GM13977 (cell line): ENCODE measurements at places on chromosomes 3 and 15.

- no peak for DNase-seq
These were observed 90.2 kb downstream of the CERS3 start for GRCh38 chr15:100438570-100438969.

DNA sequence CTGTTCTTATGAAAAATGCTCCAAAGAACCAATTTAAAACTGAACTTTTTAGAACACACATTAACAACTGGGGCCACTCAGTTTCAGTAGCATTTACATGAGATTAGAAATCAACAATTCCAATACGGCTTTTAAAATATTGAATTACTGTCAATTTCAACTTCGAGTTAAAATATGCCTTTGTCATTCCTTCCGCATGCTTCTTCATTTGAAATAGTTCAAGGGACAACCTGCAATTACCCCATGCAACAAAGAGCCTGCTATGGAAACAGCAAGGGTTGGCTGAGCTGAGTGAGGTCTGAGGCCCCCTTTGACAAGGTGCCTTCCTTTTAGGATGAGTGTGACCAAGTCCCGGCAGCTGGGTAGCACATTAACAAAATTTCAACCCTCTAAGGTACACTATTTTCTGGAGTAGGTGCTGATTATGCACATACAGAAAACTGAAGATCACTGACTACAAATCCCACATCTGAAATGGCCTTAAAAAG, 11.6 kb downstream of the PDCD10 start:
- DNase-seq = no peak

GRCh38 chr3:11523572-11524101, 120.1 kb downstream of the VGLL4 start:
- no peak for DNase-seq

- no peak for DNase-seq
These were observed 147.6 kb downstream of the DNAJB8 start for GRCh38 chr3:128319107-128319506.

DNA sequence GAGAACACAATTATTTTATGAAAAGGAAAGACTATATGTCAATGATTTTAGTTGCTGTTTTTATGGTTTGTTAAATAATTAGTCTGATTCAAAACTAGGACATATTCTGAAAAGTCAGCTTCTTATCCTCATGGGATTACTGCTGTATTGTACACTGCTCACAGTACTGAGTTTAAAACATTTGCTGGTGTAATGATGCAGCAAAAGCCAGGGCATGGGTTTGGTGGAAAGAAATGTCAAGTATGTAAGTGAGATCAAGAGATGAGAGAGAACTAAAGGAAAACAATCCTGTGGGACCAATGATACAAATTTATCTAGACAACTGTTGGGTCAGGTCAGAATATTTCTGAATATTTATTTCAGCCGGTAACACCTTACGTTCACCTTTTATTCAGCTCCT, 210.1 kb upstream of the ARHGEF26 start:
- no peak for DNase-seq

DNA sequence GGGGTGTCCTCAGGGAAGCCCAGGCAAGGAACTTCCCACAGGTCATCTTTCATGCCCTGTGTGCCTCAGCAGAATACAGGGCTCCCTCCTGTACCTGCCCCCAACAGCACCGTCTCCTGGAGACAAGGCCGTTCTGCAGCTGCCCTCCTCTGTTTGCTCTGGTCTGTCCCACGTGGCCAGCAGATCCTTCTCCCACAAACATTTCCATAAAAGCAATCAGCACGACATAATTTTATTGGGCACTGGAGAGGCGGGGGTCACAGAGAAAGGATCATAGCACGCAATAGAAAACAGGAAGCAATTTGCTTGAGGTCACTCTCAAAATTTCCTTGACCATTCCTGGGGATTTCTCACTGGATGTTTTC, 29.4 kb downstream of the STARD5 start:
- DNase-seq = no peak

DNA sequence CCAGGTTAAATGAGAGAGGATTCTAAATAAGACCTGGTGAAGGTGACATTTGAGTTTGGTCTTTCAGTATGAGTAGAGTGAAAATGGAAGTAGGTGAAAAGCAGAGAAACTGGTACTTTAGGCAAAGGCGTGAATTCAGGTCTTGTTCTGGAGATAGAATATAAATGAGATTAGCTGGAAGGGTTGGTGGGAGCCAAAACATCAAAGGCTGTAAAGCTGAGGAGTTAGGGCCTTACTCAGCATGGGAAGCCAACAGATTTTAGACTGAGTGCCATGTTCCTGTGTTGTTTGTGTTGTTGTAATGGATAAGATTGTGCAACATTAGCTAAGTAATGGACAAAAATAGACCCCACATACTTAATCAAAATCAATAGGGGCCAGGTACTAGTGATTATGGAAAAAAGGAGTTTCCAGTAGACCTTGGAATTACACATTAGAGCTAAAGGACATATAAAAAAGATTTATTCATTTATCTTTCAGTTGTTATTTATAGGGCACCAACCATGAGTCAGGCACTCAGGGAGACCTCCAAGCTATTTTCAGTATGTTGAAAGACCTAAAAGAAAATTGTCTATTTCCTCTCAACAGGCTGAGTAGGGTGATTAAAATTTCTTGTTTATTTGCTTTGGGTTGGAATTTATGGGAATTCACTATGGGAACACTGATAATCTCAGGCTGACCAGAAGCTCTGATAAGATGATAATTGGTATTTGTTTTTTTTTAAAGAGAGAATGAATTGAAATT, 20.8 kb downstream of the ARL14 start:
- DNase-seq = peak; percentile 23

- no peak for DNase-seq
These were observed 930 bp downstream of the FBXW12 start for GRCh38 chr3:48372862-48373435.

DNA sequence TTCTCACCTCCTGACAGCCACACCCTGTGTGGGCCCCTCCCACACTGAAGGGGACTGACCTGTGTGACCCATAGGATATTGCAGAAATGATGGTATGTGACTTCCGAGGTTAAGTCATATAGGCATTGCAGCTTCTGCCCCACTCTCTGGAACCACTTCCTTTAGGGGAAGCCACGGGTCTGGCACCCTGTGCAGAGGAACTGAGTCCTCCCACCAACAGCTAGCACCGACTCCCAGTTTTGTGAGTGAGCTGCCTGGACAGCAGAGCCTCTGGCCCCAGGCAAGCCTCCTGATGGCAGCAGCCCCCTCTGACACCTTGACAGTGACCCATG, 24.6 kb upstream of the SLC6A6 start:
- no peak for DNase-seq

- DNase-seq = no peak
These were observed 94.5 kb upstream of the ABHD17C start for GRCh38 chr15:80600626-80601025.

DNA sequence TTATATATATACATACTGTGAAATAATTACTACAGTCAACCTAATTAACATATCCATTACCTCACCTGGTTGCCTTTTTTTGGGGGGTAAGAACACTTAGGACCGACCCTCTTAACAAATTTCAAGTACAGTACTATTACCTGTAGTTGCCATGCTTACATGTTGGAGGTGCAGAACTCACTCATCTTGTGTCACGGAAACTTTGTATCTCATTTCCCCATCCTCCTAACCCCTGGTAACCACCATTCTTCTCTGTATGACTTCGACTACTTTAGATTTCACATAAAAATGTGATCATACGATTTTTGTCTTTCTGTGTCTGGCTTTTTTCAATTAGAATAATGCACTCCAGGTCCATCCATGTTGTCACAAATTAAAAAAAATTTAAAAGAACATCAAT, 55.5 kb upstream of the MELTF start:
- DNase-seq = no peak

GRCh38 chr3:156260331-156260730, 140.0 kb downstream of the KCNAB1 start:
- DNase-seq = no peak

DNA sequence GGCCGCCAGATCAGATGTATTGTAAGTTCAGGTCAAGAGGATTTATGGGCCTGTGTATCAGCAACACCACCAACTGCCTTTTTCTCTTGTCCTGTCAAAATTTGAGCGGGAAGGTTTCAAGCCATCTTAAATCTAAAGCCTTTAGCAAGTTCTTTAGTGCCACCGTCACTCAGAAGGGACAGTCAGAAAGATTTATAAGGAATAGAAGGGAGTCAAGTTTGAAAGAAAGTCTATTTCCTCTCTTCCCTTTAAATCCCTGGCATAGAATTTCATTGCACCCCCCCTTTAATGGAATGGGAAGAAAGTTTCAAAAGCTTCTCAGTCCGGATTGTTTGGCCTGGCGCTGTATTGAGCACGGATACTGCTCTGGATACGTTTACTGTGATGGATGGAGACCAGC, 359.4 kb downstream of the FEZF2 start:
- no peak for DNase-seq

DNA sequence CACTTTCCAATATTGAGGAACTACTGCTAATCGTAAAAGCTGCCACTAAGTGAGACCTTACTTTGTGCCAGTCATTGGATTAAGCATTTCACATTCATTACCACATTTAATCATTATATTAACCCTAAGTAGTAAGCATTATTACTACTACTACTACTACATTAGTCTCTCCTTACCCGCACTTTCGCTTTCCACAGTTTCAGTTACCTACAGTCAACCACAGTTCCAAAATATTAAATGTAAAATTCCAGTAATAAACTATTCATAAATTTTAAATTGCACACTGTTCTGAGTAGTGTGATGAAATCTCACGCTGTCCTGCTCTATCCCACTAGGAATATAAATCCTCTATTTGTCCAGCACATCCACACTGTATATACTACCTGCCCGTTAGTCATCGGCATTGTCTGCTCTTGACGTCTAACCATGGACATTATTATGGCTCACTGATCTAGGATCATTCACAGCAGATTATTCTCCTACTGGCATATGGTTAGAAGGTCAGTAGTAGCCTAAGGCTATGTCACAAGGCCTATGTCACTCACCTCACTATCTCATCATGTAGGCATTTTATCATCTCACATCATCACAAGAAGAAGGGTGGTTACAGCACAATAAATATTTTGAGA, 121.1 kb downstream of the GSK3B start:
- DNase-seq = no peak

GRCh38 chr15:69735121-69735520, 282.5 kb downstream of the RPLP1 start:
- no peak for DNase-seq

DNA sequence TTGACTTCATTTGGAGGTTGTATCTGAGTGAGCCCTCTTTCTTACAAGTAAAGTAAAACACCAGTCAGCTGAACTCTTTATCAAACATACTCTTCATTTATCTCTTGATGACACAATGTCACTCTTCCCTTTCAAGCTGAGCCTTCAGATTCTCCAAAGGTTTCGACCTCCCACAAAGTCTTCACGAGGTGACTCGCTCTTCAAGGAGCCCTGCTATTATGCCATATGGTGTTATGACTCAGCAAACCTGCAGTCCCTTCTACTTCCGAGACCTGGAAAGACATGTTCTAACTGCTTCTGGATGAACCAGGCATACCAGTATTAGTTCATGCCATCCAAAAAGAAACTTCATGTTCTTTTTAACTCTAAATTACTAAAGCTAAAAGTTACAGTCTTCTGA, 23.1 kb downstream of the AADAC start:
- no peak for DNase-seq

GRCh38 chr3:102169915-102170479, 264.8 kb upstream of the ZPLD1 start:
- no peak for DNase-seq

DNA sequence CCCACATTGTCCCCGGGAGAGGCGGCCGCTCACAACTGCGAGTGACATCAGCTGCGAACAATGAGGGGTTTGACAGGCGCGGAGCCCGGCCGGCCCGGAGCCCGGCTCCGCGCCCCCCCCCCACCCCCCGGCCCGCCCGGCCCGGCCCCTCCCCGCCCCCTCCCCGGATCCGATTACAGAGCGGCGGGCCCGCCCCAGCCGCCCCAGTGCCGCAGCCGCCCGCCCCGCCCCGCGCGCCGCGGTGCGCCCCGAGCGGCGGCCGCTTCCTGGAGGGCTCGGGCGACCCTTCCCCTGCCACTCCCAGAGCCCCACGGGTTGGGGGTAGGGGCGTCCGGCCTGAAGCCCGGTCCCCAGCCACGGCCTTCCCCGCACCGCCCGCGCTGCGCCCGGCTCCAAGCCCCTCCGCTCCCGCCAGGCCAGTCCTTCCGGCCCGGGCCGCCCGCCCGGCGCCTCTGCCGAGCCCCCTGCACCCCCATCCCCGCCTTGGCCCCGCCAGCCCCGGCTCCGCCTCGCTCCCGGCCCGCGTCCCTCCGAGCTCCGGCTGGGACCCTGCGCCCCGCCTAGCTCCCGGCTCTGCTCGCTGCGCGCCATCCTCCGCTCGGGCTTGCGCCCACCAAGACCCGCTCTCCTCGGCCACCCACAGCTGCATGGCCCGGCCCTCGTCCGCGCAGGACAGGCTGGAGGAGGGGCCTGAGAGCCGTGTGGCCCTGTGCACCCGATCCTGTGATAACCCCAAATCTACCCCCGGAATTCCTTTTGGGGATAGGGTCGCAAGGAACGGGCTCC, at the start of gene PCBP4:
Gene PCBP4 (minus strand): TSS at position 71 of the 786 bp plus-strand sequence. CDS start 6,214 bp downstream, outside the sequence.
- peak; percentile 72 for DNase-seq

DNA sequence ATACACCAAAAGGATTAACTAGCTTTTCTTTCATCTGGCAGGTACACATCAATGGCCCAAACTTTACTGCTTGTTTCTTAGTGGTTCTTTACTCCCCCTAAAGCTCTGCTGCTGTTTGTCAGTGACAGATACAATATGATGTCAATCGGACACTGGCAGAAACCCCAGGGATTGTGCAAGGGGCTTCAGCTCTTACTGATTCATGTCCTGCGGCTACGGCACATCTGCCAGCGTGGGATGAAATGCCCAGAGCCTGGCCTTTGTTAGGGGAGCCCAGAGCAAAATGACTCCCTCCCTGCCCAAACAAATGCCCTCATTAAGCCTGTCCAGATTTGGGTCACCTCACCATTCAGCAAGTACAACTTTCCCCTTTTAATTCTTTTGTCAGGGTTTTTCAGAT, 28.3 kb downstream of the SRP14 start:
- DNase-seq = no peak

- no peak for DNase-seq
These were observed 36.2 kb downstream of the GABRB3 start for GRCh38 chr15:26736502-26737248.

GRCh38 chr3:9649791-9650521, 651 bp downstream of the MTMR14 start:
- DNase-seq = peak; percentile 67

GRCh38 chr15:58864602-58865424, 68.7 kb downstream of the SLTM start:
- peak; percentile 32 for DNase-seq

DNA sequence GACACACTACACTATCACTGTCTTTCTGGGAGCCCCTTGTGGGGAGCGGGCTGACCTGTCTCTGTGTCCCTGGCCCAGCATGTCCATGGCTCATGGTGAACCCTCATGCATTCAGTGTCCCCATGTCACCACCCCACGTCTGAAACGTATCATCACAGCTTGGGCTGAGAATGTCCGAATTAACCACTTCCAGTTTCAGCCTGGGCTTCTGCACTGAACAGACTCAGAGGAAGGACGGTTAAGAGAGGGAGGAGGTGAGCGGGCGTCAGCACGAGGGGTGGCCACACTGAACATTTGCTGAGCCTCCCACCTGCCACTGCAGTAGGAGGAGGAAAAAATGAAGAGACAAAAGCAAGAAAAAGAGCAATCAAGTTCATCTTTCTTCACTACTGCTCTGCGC, 30.5 kb downstream of the ATP2B2 start:
- peak; percentile 73 for DNase-seq

- peak; percentile 14 for DNase-seq
These were observed 108.8 kb downstream of the DLG1 start for GRCh38 chr3:197189623-197190022.
